ENCODE measurements at places on chromosomes 3 and 15.

DNA sequence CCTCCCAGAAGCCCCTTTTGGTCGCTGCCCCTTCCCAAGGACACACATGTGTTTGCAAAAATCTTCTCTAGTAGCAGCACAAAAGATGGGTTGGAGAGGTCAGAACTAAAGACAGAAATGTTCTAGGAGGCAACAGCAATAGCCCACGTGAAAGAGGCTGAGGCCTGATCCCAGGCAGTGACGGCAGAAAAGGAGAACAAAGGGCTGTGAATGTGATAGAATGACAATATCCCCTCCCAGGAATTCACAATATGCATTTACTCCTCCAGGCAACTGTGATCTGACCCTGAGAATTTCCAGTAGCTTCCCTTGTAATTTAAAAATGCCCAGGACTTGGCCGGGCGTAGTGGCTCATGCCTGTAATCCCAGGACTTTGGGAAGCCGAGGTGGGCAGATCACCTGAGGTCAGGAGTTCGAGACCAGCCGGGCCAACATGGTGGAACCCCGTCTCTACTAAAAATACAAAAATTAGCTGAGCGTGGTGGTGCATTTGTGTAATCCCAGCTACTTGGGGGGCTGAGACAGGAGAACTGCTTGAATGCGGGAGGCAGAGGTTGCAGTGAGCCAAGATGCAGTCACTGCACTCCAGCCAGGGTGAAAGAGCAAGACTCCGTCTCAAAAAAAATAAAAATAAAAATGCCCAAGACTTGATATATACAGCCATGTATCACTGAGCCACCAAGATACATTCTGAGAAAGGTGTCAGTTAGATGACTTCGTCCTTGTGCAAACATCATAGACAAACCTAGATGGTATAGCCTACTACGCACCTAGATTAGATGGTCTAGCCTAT lies 43.6 kb upstream of the PIAS1 start:
- no peak for DNase-seq

- DNase-seq, result no peak
These were observed 205.6 kb downstream of the IL20RB start for GRCh38 chr3:137163241-137163871.

DNA sequence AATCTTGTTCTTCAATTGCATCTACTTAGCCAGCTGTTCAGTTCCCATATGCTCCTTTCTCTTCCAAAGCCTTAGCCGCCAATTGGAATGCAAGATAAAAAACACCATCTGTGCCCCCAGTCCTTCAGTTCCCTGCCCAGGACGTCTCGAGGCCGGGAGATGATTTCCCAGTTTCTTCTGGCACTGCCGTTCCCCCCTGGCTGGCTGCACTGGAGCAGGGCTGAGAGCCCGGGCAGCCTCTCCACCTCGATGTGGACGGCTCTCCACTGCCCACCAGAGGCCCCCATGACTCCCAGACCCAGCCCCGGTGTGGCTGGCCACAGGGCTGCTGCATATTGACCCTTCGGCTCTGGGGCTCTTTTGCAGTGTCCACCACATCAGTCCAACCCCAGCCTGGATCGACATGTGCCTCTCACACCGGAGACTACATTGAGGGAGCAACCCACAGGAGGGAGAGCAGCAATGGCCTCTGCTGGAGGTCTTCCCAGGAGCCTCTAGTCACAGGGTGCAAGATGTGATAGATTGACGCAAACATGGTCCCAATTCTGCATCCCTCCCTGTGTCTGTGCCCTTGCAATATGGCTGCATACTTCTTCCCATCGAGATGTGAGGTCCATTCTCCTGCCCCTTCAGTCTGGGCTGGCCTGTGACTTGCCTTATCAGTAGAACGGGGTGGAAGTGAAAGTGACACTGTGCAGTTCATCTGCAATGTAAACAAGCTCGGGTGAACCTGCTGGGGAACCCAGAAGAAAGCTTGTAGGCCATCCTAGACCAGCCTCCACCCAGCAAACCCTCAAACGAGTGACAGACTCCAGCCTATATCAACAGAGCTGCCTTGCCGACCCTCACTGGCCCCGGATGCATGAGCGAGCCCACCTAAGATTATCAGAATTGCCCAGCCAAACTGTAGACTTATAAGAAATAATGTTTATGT lies 52.3 kb upstream of the PRR20G start:
- DNase-seq, result no peak

DNA sequence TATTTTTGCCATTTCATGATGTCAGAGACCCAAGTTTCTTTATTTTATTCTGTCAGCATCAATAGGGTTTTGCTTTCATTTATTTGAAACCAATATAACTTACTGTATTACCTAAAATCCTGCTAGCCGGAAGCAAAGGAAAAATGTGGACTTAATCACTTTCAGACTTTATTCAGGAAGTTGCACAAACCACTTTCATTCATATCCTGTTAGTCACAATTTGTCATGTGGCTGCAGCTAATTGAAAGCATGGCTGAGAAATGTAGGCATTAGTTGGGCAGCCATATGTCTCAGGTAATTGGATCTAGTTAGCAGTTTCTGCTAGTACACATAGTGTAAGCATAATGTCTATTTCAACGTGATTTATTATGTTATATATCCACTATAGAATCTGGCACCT lies 462.3 kb upstream of the SGO1 start:
- DNase-seq, result no peak
